ENCODE measurements at places on chromosomes 12 and 14.
A peak's percentile ranks its signal among the peaks of the same experiment; 100 is the strongest.

GRCh38 chr14:31024577-31025366 lies 677 bp upstream of the AP4S1 start:
- peaks cover 24% of the 10 kb centered on the region for H3K4me1 ChIP-seq
- H3K4me3 ChIP-seq: peak overlapping the region; percentile 92
- H3K27me3 ChIP-seq: no peaks in the 10 kb centered on the region
- peak overlapping the region; percentile 98 for H3K27ac ChIP-seq

DNA sequence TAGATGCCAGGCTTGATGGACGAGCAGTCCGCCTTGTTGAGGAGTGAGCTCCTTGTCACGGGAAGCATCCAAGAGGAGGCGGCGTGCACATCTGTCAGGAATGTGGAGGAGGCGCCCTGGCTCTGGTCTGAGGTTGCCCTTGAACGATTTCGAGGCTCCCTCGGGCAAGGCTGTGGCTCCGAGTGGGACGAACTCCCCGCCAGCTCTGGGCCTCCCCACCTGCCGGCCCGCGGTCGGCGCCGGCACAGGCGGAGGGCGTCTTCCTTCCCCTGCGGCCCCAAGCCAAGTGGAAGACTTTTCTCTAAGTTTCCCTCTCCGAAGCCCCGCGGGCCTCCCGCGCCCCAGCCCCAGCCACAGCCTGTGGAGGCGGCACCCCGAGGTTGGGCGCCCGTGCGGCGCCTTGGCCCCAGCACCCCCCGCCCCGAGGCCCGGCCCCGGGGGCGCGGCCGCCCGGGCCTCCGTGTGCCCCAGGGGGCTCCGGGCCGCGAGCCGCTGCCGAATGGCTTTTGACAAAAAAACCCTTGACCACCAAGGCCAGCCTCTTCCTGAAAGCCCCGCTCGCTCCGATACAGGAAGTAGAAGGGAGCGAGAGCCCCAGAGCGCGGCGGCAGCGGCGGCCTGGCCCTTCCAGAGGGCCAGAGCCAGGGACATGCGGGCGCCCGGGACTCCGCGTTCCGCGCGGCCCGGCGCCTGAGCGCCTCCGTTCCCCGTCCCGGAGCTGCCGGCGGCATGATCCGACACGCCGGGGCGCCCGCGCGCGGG lies at the start of gene RIN3:
TSS of gene RIN3 (plus strand) at position 578 of the 762 bp plus-strand sequence. CDS start at position 730, 152 bp downstream.
- no peaks in the 10 kb centered on the region for H3K36me3 ChIP-seq
- peak within 1 kb of the TSS; percentile 54 for H3K4me3 ChIP-seq
- H3K4me1 ChIP-seq: peaks cover 12% of the 10 kb centered on the region
- DNase-seq: peak; percentile 67

- H3K4me1 ChIP-seq: peaks cover 14% of the 10 kb centered on the region
- H3K4me3 ChIP-seq: no peak overlapping the region
- no peaks in the 10 kb centered on the region for H3K27me3 ChIP-seq
- peak overlapping the region; percentile 63 for H3K27ac ChIP-seq
- H3K36me3 ChIP-seq: no peaks in the 10 kb centered on the region
Measured at GRCh38 chr14:95290871-95291431, 28.8 kb downstream of the CLMN start.

DNA sequence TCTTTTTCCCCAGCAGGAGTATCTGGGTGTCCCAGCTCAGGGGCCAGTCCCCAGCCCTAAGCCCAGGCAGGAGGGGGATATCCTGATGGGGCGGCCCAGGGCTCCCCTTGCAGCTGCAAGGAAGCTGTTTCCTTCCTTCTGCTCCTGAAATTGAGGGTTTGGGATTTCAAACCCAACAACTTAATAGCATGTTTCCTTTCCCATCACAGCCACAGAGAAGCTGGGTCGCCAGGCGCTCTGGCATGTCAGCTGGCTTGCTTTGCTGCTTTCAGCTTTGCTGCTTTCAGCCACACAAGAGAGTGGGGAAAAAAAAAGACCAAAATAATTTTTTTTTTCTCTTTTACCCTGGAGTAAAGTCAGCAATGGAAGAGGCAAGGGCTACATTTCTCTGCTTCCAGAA lies 30.0 kb downstream of the HVCN1 start:
- H3K27ac ChIP-seq: no peak overlapping the region
- DNase-seq: no peak
- no peaks in the 10 kb centered on the region for H3K27me3 ChIP-seq
- no peak overlapping the region for H3K4me3 ChIP-seq
- peaks cover 19% of the 10 kb centered on the region for H3K4me1 ChIP-seq

DNA sequence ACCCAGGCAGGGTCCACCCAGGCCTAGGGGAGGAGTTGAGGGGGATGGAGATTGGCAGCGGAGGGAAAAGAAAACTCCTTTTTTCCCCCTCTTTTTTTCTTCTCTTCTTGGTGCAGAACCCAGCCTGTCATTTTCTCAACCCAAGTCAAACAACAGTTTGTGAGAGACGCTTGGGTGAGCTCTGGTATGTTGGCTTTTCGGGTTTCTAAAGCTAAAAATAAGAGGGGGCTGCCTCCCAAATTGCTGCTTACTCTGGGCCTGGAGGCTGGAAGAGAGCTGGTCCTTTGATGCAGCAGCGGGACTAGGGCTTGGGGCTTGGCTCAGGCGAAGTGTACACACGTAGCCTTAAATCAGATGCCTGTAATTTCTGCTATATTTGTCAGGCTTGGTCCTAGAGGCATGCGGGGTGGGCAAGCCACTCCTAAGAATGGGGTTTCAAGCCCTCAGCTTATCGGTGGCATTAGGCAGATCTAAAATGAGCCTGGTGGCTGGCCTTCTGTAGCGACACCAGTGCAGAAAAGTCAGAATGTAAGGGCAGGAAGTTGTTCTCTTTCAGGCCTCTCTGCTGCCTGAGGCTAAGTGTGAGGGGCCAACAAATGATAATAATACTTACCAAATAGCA lies 816 bp upstream of the SLC8A3 start:
- H3K4me3 ChIP-seq: peak overlapping the region; percentile 49
- no peaks in the 10 kb centered on the region for H3K4me1 ChIP-seq
- H3K27ac ChIP-seq: no peak overlapping the region

GRCh38 chr14:63361790-63362189 lies 43.1 kb upstream of the GPHB5 start:
- H3K27ac ChIP-seq: no peak overlapping the region
- H3K4me3 ChIP-seq: no peak overlapping the region
- H3K27me3 ChIP-seq: no peaks in the 10 kb centered on the region
- no peaks in the 10 kb centered on the region for H3K36me3 ChIP-seq
- H3K4me1 ChIP-seq: no peaks in the 10 kb centered on the region

GRCh38 chr12:100681074-100681473 lies 107.6 kb downstream of the GAS2L3 start:
- H3K4me1 ChIP-seq: no peaks in the 10 kb centered on the region
- no peak overlapping the region for H3K27ac ChIP-seq
- H3K36me3 ChIP-seq: no peaks in the 10 kb centered on the region
- no peak for DNase-seq
- no peak overlapping the region for H3K4me3 ChIP-seq
- no peaks in the 10 kb centered on the region for H3K27me3 ChIP-seq

DNA sequence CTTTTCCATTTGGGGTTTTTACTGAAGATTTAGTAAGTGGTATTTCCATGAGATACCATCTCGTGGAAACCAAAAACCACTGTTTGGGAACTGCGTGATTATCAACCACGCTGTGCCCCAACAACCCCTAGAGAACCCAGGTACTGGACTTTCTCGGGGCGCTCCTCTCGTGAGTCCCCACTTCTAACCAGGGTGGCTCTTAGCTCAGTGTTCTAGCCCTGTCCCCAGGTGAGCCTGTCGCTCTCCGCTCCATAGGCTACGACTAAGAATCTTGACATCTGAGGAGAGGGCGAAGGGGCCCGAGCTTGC lies 686 bp downstream of the MCRS1 start:
- peaks cover 64% of the 10 kb centered on the region for H3K4me1 ChIP-seq
- no peaks in the 10 kb centered on the region for H3K27me3 ChIP-seq
- peak overlapping the region; percentile 87 for H3K4me3 ChIP-seq
- peak overlapping the region; percentile 95 for H3K27ac ChIP-seq
- peaks cover 41% of the 10 kb centered on the region for H3K36me3 ChIP-seq
- DNase-seq: no peak

- no peak overlapping the region for H3K4me3 ChIP-seq
- no peak for DNase-seq
- no peaks in the 10 kb centered on the region for H3K36me3 ChIP-seq
- H3K27me3 ChIP-seq: no peaks in the 10 kb centered on the region
- H3K27ac ChIP-seq: no peak overlapping the region
- no peaks in the 10 kb centered on the region for H3K4me1 ChIP-seq
Measured at GRCh38 chr14:32947792-32948191, 9.1 kb downstream of the NPAS3 start.

- H3K27ac ChIP-seq: no peak overlapping the region
- no peaks in the 10 kb centered on the region for H3K27me3 ChIP-seq
- no peaks in the 10 kb centered on the region for H3K36me3 ChIP-seq
- no peak overlapping the region for H3K4me3 ChIP-seq
Measured at GRCh38 chr12:115349711-115350110, 665.7 kb upstream of the TBX3 start.

DNA sequence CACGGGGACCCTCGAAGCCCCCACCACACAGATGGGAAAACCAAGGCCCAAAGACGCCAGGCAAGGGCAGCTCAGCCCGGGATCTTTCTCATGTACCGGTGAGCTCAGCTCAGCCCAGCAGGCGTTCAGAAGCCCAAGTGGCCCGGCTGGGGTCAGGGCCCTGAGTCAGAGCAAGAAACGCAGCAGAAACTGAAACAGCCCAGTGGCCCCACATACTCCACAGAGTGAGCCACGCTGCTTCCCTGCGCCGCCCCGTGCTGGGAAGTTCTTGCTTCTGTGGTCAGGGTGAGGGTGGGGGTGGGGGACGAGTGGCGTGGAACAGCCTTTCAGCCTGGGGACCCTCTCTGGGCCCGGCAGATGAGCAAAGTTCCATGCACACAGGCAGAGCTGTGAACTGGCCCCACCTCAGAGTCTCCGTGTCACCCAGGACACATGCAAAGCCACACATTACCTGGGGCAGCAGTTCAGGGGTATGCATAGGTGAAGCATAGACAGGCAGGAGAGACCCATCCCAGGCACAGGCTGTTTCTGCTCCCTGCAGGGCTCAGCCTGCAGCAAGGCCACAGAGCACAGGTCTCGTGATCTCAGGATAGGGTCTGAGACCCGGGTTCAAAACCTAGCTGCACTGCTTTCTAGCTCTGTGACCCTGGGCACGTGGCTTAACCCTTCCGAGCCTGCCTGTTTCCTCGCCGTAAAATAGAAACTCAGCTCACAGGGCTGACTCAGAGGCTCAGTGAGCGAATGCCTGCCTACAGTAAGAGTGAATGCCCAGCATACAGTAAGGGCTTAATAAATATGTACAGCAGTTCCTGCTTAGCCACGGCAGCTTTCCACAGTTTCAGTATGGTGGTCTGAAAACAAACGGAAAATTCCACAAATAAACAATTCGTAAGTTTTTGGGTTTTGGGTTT lies 21.6 kb downstream of the NCOR2 start:
- H3K4me1 ChIP-seq: peaks cover 79% of the 10 kb centered on the region
- H3K27ac ChIP-seq: no peak overlapping the region
- H3K36me3 ChIP-seq: peaks cover 9% of the 10 kb centered on the region
- no peak overlapping the region for H3K4me3 ChIP-seq

DNA sequence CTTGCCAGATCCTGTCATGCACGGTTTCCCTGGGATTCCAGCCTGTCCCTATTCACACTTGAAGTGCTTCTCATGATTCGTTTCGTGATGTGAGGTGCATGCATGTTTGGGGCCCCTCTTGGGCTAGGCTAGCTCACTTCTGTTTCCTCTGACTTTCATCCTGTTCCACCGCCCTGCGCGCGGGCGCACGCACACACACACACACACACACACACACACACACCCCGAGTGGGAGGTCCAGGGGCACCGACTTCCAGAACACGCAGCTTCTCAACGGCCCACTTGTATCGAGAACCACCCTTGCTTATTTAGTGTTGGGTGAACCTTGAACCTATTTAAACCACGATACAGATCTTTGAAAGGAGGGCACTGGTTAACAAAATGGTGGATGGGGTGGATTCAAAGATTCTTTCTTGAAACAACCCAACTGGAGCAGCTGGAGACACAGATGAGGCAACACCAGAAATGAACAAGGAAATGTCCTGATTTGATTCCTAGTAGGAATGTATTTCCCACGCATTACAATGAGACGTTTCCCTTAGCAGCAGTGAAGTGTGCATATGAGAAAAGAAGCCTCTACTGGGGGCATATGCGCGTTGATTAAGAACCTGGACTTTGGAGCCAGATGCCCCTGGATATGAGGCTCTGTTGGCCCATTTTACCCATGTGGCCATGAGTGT lies 16.3 kb downstream of the ELK3 start:
- H3K36me3 ChIP-seq: no peaks in the 10 kb centered on the region
- DNase-seq: no peak
- no peak overlapping the region for H3K4me3 ChIP-seq
- H3K27ac ChIP-seq: peak overlapping the region; percentile 82
- peaks cover 100% of the 10 kb centered on the region for H3K4me1 ChIP-seq
- no peaks in the 10 kb centered on the region for H3K27me3 ChIP-seq

GRCh38 chr14:104121142-104121541 lies 17.2 kb upstream of the KIF26A start:
- H3K4me3 ChIP-seq: no peak overlapping the region
- H3K4me1 ChIP-seq: peaks cover 14% of the 10 kb centered on the region
- H3K27me3 ChIP-seq: peaks cover 18% of the 10 kb centered on the region
- DNase-seq: no peak

DNA sequence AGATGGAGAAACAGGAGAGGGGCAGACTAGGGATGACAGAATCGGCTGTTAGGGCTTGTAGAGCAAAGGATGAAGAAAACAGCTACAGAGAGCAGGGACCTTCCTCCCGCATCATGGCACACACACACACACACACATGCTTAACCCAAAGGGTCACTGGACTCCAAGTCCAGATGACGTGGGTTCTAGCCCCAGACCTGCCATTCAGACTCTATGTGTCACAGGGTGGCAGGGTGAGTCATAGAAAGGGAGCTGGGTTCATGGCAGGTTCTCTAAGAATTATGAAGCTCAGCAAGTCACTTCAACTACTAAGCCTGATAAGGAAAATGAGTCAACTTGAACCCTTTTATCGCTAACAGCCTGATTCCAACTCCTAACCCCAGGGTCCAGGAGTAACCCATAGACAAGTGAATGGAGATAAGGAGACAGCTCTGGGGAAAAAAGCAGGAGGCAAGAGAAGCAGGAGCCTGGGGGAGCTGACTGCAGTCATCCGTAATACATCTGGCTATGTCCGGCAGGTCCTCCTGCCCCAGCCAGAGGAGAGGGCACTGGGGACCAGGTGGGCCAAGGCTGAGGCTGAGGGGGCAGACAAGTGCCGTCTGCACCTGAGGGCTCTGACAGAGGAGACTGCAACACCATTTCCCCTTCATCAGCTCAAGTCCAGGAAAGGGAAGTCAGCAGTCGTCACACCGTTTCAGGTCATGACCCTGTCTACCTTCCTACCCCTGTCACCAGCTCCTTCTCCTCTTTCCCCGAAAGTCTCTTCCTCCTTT lies 3.6 kb upstream of the TNFRSF1A start:
- no peak overlapping the region for H3K4me3 ChIP-seq
- peaks cover 47% of the 10 kb centered on the region for H3K4me1 ChIP-seq
- H3K27ac ChIP-seq: peak overlapping the region; percentile 49
- H3K36me3 ChIP-seq: no peaks in the 10 kb centered on the region
- H3K27me3 ChIP-seq: no peaks in the 10 kb centered on the region

DNA sequence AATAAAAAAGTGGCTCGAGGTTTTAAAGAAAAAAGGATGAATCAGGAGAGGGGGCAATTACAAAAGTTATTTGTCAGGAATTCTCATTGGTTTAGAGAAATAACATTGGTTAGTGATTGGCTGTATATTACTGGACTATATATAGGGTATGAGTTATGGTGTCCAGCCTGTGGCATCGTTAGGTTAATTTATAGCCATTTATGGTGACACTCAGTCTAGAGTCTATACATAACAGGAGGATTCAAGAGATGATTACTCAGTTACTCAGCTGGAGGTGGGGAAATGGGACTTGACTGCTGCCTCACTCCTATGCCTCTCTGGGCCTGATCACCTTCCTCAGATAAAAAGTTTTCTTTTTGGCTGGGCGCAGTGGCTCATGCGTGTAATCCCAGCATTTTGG lies 25.6 kb upstream of the NFYB start:
- H3K4me3 ChIP-seq: no peak overlapping the region
- no peaks in the 10 kb centered on the region for H3K27me3 ChIP-seq
- peaks cover 4% of the 10 kb centered on the region for H3K4me1 ChIP-seq
- no peak for DNase-seq
- H3K27ac ChIP-seq: no peak overlapping the region
- no peaks in the 10 kb centered on the region for H3K36me3 ChIP-seq

All from heart right ventricle (tissue), 16 donors.